ENCODE measurements at places on chromosomes 2 and 18.

DNA sequence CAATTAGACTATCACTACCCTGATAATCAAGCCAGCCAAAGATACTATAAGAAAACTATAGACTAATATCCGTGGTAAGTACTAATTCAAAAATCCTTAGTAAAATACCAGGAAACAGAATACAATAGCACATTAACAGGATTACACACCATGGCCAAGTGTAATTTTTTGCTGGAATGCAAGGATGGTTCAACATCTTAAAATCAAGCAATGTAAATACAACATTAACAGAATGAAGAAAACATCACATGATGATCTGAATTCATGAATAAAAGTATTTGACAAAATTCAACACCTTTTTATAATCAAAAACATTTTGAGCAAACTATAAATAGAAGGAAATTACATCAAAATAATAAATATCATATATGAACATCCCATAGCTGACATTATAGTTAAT, 350.7 kb upstream of the LRRTM1 start:
- DNase-seq = no peak

GRCh38 chr2:223273995-223274394, 222.0 kb downstream of the KCNE4 start:
- no peak for DNase-seq

GRCh38 chr2:8316356-8316755, 365.5 kb upstream of the ID2 start:
- DNase-seq = peak; percentile 14

- DNase-seq = no peak
These were observed 489.6 kb downstream of the PTPRM start for GRCh38 chr18:8056723-8057122.

DNA sequence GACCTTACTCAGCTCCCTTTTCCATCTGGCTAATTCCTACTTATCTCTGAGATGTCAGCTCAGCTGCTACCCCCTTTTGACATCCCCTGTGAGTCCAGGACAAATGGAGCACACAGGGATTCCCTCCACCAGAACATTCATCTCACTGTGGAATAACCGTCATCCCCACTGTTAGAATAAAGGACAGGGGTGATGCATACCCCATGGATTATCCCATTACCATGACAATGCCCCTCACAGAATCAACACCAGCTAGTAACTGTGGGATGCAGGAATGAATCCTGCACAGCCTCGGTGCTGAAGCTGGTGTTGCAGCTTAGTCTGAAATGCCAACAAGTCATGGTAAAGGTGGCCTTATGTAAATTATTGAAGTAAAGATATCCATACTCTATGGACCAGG, 624.8 kb upstream of the RAB6C start:
- no peak for DNase-seq

DNA sequence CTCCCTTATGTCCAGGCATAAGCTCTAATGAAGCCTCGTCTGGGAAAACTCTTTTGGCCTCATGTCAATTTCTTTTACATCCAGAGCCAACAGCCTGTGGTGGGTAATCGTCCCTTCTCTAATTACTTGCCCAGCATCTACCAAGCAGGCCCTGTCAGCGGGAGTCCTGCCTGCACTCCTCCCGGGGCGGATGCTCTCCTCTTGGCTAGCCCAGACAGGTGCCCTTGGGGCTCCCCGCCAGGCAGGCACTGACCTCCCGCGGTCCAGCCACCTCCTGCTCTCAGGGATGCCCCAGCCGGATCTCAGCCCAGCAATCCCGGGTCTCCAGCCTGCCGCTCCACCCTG, 74.2 kb downstream of the NCAPH start:
- DNase-seq = no peak

GRCh38 chr2:225104971-225105370, 62.7 kb upstream of the DOCK10 start:
- DNase-seq = no peak

DNA sequence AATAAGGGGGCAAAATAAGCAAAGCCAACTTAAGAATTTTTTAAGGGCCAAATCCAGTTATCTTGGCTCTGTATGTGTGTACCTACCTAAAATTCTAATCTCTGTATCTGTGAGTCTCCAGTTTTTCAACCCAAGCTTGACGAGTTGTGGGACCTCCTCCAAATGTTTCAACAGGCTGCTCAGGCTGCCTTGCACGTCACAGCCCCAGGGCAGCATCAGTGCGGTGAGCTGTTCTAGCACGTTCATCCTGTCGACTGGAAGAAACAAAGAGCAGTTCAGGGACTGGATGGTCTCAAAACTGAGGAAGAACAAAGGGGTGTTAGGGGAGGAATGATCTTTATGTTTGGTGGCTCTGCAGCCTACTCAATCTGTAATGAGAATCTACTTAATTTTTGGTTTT, 29.4 kb downstream of the NLRC4 start:
- DNase-seq = no peak

- DNase-seq = no peak
These were observed 75.3 kb downstream of the SMAD7 start for GRCh38 chr18:48875314-48875941.

DNA sequence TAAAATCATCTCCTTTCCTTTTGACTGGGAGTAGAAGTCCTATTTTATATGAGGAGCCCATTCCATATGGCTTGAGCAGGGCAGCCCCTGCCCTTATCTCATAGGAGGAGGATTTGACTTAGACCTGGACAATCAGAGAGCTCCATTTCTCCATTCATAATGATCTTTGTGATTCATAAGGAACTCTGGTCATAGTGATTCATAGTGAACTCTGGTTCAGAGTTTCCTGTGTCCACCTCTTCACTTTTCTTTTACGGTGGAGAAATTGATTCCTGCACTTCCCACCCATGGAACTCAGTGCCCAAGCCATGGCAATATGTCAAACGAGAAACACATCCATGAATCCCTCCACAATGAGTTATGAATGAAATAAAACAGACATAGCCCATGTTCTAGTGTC, 12.8 kb upstream of the MYO3B start:
- DNase-seq = no peak

- DNase-seq = no peak
These were observed 33.3 kb downstream of the COPS7B start for GRCh38 chr2:231819447-231820042.

GRCh38 chr18:7288544-7288943, 57.7 kb downstream of the LRRC30 start:
- no peak for DNase-seq

DNA sequence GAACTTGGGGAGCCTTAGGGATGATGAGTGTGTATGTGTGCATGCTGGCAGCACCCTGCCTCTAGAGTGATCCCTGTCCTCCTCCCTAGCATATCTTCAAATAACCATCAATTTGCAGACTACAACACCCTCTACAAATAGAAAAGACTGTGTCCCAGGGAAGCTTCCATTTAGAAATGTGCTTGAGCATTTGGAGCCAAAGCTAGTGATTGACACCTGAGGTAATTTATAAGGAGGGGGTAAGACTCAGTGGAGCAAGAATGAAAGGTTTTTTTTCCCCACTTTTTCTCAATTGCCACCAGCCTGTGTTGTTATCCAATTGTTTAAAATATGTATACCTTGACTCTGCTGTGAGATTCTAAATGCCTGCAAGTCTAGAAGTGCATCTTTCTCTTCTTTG, 286.0 kb upstream of the SLC14A2 start:
- no peak for DNase-seq

GRCh38 chr2:156430980-156431358, 5.2 kb upstream of the GPD2 start:
- DNase-seq = no peak

- no peak for DNase-seq
These were observed 115.7 kb downstream of the GYPC start for GRCh38 chr2:126771501-126772195.

GRCh38 chr18:74040008-74040407, 107.6 kb downstream of the FBXO15 start:
- DNase-seq = no peak

DNA sequence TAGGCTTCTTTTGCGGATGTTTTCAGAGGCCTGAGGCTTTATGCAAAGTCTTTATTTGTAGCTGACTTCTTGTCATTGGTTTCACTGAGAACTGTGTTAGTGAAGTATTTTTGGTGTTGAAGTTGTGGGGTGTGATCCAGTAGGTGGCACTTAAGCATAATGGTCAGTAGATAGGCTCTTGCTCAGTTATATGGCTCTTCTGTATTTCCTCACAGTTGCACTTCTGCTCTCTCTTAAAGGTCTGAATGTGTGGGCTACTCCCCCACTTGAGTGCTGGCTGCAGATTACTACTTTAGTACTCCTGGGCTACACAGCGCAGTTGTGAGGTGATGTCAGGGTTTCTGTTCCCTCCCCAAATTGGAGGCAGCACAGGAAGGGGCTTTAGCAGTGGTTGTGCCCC, 133.8 kb upstream of the SCN7A start:
- DNase-seq = no peak

DNA sequence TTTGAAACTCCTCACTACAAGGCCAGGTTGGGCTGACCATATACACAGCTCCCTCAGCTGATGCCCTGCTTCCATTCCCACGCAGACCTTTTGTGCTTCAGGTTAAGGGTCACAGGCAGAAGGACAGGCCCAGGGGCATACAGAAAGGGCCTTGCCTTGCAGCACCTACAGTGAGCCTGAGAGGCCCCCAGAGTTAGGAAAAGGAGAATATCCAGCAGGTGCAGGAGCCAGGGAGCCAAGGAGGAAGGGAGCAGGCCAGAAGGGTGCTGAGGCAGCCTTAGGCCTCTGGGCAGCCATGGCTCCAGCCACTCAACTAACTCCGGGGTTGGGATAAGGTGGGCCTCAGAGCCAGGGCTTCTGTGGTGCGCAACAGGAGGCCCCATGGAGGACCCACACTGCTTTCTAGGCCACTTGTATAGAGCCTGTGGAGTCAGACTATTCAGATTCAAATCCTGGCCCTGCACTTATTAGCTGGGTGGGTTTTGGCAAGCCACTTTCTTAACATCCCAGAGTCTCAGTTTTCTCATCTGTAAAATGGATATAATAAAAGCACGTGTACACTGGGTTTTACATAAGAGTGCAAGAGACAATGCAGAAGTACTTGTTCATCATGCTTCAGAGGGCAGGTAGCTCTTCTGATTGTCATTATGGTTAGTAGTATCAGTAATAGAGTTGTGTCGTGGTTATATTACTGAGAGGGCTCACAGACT, 214.6 kb upstream of the HAAO start:
- peak; percentile 55 for DNase-seq

DNA sequence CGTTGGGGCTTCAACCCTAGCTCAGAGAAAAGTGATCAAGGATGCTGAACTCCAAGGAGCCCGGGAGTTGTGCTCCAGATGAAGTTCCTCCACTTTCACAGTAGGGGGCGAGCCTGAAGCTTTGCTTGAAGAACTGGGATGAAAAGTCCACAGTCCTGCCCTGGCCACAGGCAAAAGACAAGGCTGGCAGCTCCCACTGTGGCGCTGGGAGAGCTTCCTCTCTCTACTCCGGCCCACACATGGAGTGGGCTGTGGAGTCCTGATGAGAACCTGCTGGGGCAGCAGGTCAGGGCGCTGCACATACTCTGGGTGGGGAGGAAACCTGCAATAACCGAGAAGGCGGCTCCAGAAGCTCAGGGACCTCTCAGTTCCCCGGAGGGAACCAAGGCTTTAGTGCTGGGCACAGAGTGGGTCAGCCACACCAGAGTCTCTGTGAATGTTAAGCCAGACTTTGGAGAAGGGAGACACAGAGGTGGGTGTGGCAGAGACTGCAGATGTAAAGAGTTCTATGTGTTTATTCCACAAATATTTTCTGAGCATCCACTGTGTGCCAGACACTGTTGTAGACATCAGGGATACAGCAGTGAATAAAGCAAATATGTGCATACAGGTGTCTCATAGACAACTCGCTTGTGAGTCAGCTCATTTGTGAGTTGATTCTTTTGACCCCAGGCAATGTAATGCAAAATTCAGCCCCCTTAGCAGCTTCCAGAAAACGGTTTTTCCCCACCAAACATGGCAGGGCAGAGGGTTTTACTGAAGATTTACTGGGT, 48.0 kb upstream of the MRPL33 start:
- DNase-seq = no peak

DNA sequence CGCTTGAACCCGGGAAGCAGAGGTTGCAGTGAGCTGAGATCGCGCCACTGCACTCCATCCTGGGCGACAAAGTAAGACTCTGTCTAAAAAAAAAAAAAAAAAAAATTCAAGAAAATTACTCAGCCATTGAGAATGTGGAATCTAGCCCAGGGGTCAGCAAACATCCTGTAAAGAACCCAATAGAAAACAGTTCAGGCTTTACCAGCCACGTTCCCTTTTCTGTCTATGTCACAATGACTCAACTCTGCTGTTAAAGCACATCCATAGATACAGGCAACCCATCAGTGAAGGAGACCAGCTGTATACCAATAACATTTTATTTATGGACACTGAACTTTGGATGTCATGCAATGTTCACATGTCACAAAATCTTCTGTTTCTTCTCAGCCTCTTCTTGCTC, 435.6 kb upstream of the GYPC start:
- DNase-seq = no peak

GRCh38 chr2:143764261-143764660, 635.0 kb downstream of the ARHGAP15 start:
- DNase-seq = no peak

GRCh38 chr18:28588884-28589549, 412.1 kb upstream of the CDH2 start:
- no peak for DNase-seq

DNA sequence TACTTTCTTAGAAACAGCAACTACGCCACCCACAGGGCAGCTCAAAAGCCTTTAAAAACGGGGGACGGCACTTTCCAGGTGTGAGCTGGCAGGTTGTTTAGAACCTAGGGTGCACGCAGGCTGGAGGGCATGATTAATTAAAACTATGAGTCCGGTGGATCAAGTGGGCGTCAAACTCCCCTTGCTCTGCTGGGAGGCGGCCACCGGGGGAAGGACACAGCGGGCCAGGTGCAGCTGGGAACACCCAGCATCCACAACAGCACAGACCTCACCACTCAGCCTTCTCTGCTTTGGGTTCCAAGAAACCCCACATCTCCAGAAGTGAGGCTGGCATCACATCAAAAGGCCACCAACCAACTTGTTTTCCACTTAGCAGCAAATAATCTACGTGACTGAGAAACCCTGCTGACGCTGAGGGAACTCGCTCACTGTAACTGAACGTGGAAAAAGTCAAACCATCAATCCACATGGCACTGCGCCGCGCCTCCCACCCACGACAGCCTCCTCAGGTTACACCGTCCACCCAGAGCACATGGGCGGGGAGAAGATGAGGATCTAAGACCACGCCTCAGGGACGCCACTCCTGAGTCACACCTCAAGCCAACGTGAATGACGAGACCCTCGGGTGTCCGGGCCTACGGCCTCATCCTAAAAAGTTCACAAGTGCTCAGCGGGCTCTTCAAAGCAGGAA, 118.2 kb downstream of the ZNF516 start:
- no peak for DNase-seq

- DNase-seq = no peak
These were observed at the start of gene SULT1C2 for GRCh38 chr2:108288534-108289106. SULT1C2 (plus strand) TSS chr2:108288895; CDS start chr2:108293668, 4,773 bp downstream.

DNA sequence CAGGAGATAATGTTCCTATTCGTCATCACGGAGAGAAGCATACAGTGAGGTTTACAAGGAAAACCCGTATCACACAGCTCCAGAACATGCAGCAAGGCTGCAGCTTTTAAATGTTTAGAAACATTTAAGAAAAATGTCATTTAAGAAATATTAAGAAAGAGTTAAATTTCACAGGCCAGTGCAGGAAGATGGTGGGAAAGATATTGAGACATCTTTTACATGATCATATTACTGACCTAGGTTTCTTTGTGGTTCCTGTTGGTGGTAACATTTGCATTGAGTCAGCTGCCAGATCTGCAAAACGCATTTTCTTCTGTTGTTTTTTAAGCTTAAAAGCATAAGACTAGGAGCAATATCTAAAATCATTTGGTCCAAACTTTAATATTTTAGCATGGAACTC, 44.9 kb downstream of the CPO start:
- no peak for DNase-seq

All from coronary artery (tissue), 2 donors.